Astrocyte (in vitro differentiated cells and primary cell): ENCODE measurements at places on chromosomes 2 and 18.

DNA sequence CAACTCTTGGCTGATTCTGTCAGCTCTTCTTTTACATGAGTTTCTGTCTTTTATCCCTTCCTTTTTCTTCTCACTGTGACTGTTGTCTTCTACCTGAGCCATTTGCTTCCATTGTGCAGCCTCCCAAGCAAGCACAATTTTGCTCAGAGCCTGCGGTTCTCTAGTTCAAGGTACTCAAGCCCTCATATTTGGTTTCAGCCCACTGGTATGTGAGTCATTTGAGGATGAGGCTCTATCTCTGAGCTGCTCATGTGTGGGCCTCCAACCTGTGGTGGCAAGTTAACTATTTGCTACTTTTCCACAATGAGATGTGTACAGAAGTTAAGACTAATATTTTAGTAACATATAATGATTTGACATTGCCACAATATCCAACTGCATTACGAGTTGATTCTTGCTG, 183.0 kb downstream of the PHLPP1 start:
- no peak for DNase-seq

GRCh38 chr2:100852999-100853908, 33.3 kb downstream of the NPAS2 start:
- DNase-seq, result no peak

DNA sequence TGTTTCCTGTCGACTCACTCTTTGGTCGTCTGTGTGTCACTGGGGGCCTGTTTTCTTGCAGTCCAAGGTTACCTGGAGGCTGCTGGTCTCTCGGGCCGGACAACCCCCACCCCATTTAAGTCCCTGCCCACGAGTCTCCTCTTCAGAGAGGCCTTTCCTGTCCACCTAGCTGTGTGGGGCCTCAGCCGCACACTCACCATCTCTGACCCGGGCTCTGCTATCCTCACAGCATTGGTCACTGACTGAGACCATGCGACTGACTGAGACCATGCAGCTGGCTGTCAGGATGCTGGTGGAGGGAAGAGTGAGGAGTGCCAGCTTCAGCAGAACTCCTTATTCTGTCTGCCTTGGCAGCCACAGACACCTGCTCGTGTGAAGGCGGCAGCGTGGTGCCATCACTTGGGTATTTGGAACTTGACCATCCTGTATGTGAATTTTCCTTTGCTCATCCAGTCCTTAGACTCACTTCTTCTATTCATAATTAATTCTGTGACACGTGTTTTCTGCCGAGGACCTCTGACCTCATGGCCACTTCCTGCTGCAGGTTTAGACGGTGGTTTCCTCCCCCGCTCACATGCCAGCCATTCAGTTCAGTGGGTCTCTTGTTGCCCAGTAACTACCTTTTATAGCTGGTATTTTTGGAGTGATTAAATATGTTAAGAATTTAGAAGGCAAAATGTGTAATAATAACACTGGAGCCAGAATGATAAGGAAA, 47.5 kb upstream of the ASB1 start:
- DNase-seq, result peak; percentile 88

- DNase-seq, result peak; percentile 59
These were observed 125.7 kb upstream of the LMAN1 start for GRCh38 chr18:59484561-59485328.

DNA sequence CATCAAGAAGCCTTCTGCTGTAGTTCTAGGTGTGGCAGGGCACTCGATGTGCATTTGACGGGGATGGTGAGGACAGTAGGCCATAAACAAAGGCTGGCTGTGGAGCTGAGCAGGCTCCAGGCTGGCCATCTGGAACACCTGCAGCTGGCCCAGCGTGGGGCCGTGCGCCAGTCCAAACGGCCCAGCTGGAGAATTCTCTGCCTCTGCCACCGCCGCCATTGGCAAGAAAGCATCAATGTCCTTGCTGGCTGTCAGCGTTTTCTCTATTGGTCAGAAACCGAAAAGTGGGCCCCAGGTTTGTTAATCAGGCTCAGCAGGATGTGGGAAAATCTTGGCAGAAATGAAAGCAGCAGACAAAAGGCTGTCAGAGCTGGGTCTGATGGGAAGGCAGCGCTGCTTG, 24.0 kb upstream of the CTIF start:
- no peak for DNase-seq

DNA sequence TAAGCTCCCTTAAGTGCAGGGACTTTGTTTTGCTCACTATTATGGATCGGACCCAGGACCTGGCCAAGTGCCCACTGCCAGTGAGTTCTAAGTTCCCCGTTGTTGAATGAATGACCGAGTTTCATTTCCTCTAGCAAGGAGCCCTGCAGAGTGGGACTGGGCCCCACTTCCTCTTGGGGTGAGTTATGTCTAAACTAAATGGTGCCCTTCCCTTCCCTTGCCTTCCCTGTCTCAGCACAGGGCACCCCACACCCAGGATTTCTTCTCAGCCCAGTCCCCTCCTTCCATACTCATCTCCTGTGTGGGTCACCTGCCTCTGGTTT, 195.3 kb upstream of the HS6ST1 start:
- DNase-seq, result no peak

- DNase-seq, result peak; percentile 94
These were observed 38.4 kb downstream of the PAX8 start for GRCh38 chr2:113240150-113240914.

GRCh38 chr18:22742409-22742808, 190.7 kb upstream of the RBBP8 start:
- DNase-seq, result no peak

DNA sequence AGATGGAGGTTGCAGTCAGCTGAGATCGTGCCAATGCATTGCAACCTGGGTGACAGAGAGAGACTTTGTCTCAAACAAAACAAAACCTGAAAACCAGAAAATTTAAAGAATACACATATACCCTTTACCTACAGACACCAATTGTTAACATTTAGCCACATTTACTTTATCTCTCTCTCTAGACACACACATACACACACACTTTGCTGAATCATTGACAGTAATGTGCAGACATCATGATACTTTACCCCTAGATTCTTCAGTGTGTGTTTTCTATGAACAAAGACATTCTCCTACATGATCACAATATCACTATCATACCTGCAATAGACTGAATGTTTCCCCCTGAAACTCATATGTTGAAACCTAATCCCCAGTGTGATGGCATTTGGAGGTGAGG, 10.2 kb upstream of the CFLAR start:
- no peak for DNase-seq

GRCh38 chr2:152363936-152364335, 29.0 kb downstream of the FMNL2 start:
- DNase-seq, result no peak

DNA sequence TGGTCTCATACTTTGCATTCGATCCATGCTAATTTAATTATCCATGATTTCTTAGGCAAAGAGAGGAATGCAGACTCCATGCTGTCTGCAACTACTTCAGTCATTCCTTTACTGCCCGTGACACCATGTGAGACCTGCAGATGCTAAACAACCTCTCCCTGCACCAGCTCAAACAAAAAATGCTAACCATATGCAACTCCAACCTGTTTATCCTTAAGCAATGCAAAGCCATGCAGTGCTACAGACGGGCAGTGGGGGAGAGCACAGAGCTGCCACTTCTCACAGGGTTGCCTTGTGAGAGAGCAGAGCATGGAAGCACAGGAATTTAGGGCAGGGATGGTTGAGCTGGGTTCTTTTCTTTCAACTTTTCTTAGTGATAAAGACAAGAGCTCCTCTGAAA, 74.9 kb upstream of the KLHL14 start:
- no peak for DNase-seq

- no peak for DNase-seq
These were observed 33.9 kb downstream of the MBP start for GRCh38 chr18:77098538-77099174.

- peak; percentile 80 for DNase-seq
These were observed 133.4 kb downstream of the AFF3 start for GRCh38 chr2:100008956-100009355.

- no peak for DNase-seq
These were observed 284.6 kb upstream of the LRP1B start for GRCh38 chr2:142415461-142415860.

DNA sequence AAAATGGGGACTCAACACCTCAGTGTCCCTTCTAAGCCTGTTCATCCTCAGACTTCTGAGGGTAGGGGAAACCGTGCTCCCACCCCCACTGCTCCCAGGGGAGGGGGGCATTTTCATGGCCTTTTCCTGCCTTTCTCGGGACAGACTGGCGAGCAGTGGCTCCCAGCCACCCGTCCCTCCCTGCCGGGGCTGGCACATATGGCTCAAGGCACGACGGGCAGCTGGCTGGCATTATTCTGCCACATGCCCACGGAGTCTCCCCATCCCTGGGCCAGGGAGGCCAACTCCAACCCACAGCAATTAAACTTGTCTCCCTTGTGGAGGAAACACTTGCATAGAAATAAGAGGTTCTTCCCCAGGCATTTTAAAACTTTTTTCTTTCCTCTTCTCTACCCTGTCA, 148.5 kb upstream of the CBLN2 start:
- DNase-seq, result no peak

GRCh38 chr2:165745916-165746315, 48.1 kb downstream of the GALNT3 start:
- DNase-seq, result peak; percentile 80

DNA sequence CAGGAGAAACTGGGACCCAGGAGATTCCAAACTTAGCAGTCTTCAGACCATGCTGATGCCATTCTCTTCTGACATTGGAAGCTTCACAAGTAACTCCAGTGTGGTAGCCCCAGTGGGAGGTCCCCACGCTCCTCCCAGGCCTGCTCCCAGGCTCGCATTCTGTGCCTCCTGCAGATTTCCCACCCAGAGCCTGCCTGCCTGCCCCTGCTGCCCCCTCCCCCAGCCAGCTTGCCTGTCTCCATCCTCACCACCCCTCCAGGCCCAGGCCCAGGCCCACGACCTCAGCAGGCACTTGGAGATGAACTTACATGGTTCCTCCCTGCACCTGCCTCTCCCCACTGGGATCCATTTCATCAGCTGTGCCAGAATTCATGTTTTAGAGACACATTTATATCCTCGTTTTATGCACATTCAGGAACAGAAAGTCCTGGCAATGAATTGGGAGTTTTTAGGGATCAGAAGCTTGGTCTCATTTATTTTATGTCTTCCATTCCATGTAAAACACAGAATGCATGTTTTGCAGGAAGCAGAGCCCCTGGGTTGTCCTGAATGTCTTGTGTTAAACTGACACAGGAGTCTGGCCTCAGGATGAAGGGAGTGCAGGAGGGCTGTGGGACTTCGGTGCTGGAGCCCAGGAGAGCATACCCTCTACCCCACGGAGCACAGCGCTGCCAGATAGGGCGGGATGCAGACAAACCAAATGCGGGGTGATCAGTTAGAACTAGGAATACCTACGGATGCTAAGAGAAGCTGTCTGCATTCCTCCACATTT, 150.5 kb downstream of the SNTG2 start:
- no peak for DNase-seq

DNA sequence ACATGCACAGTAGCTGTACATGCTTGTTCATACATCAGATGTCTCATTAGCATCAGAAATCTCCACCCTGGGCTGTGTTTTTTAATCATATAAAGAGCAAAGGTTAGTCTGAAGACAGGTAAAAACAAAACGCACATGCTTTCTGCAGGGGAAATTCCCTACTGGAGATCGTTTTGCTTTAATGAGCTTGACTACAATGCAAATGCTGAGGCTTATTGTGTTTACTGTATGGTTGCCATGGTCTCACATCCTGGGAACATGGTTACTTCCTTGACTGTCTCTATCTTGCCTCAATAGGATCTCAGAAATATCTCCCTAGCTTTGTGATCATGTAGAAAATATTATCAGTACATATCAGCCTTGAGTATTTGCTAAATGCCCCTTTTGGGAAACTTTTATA, 336.5 kb upstream of the TFPI start:
- DNase-seq, result no peak

GRCh38 chr2:103785432-103785831, 1023.6 kb downstream of the TMEM182 start:
- no peak for DNase-seq

- no peak for DNase-seq
These were observed 7.5 kb upstream of the NOSTRIN start for GRCh38 chr2:168794968-168795367.

DNA sequence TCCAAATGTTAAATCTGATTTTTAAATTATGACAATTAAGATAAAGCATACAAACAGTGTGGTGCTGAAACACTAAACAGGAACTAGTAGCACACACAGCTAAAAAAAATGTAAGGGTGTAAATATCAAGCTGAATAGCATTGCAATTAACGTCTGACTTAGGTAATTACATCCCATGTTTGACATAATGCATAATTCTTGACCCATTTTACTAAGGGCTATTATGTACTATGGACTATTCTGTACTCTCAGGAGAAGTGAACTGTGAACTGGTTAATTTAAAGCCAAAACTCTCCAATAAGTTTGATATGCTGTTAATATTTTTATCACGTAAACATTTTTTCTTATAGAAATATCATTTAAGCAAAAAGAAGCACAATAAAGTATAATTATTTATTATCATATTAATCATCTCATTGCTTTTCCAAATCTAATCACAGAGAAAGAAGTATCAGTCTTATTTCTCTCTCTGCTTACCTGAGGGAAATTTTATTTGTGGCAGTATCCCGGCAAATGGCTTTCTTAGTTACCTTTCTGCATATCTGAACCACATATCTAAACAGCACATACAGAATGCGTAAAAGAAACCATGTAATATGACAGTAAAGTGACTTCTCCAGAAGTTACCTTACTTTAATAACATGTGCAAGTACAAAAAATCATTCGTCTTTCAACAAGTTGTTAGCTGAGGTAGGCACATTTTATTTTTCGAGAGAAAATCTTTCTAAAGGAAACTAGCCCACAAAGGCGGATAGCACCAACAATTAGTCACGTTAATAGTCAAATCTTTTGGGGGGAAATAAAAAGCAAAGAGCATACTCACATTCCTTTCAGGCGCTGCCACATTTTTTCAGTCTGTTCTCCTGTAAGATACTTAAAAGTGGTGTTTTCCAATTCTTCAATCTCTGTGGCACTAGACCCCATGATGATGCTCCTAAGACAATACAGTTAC, 94.9 kb upstream of the PDE1A start:
- DNase-seq, result no peak

- DNase-seq, result no peak
These were observed 136.2 kb downstream of the MBP start for GRCh38 chr18:76996429-76996828.

- peak; percentile 18 for DNase-seq
These were observed 245.0 kb downstream of the PTGR3 start for GRCh38 chr18:74963820-74964446.

- DNase-seq, result no peak
These were observed 113.8 kb upstream of the RGPD4 start for GRCh38 chr2:107712857-107713256.

GRCh38 chr2:203404996-203405395, 76.8 kb downstream of the ABI2 start:
- peak; percentile 74 for DNase-seq

DNA sequence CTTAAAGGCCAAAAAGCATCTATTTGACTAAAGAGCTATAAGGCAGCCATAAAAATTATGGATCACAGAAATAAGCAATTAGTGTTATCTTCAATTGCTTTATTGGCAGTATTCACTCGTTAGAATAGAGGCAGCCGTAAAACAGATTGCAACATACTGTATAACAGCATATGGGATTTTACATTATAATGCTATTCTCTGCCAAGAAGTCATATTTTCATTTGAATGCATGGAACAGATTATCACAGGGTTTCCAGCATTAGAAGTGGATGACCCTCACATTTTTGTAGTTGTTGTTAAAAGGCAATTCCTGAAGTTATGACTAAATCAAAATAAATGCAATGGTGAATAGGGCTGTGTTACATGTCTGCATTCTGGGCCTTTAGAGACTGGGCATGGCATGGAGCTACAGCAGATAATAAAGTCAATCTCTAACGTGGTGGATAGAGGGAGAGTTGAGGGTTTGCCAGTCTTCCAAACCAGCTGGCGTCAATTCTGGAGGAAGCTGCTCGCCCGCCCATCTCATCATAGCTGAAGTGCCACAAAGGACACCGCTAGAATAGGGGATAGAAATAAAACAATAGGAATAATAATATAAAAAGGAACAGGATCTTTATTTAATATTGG, 155.4 kb upstream of the VRK2 start:
- no peak for DNase-seq
